ENCODE measurements at places on chromosomes 5 and 9.

GRCh38 chr5:115470921-115471320 is 73.7 kb downstream of the FEM1C start:
- no peak for DNase-seq

- no peak for DNase-seq
Measured at GRCh38 chr9:12394105-12394504, 299.1 kb upstream of the TYRP1 start.

- DNase-seq: no peak
Measured at GRCh38 chr5:173720286-173720952, 104.0 kb upstream of the BOD1 start.

DNA sequence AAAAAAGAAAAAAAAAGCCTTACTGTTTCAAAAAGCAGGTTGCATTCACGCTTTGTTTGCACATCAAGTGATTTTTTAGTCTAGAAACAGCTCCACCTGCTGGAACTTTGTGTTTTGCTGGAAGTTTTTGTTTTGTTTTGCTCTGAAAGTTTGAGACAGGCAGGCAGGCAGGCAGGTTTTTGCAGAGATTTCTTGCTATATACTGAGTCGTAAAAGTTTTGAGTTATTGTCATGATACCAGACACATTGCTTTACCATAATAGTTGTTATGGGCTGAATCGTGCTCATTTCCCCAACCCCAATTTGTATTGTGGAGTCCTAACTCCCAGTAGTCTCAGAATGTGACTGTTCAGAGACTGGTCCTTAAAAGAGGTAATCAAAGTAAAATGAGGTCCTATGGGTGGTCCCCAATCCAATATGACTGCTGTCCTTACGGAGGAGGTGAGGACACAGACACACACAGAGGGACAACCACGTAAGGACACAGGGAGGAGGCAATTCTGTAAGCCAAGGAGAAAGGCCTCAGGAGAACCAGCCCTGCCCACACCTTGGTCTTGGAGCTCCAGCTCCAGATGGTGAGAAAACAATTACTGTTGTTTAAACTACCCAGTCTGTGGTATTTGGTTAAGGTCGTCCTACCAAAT is 20.9 kb downstream of the OR2Y1 start:
- peak; percentile 74 for DNase-seq

- no peak for DNase-seq
Measured at GRCh38 chr5:3303777-3304176, 291.9 kb upstream of the IRX1 start.

GRCh38 chr5:104702212-104702611 is 1139.6 kb upstream of the NUDT12 start:
- DNase-seq: no peak

DNA sequence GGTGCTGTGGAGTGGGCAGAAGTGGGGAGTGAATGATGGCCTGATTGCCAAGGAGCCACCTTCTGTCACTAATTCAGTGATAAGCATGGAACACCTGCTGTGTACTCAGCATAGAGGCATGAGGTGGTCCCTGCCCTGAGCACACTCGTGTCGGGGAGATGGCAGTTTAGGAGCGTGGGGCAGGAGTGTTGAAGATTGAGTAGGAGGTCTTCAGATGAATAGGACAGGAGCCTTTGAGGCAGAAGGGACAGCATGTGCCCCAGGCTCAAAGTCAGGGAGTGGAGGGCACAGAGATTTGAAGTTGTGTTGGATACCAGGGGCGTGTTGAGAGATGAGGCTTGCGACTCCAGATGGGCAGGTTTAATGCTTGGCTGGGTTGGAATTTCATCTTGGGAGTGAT is 55.0 kb downstream of the ZNF618 start:
- no peak for DNase-seq

DNA sequence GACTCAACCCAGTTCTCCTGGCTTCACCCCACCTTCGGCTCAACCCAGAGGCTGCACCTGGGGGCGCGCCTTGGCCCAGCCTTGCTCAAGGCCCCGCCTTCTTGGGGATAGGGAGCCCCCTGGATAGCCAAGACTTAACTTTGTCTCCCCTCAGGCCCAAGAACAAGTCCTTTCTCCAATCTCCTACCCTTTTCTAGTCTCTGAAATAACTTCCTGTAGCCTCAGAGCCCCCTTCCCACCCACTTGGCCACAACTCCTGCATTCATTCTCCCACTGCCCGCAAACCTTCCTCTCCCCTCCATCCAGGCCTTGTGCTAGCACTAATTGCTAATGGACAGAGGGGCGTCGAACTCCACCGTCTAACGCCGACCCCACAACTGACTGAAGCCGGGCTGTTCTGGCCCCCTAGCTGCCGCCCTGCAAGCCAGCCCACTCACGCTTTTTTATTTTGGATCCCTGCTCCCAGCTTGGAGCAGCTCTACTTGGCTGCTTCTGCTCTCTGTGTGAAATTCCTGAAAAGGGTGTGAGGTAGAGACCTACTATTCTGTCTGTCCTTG is 579 bp upstream of the ASTN2 start:
- DNase-seq: no peak

DNA sequence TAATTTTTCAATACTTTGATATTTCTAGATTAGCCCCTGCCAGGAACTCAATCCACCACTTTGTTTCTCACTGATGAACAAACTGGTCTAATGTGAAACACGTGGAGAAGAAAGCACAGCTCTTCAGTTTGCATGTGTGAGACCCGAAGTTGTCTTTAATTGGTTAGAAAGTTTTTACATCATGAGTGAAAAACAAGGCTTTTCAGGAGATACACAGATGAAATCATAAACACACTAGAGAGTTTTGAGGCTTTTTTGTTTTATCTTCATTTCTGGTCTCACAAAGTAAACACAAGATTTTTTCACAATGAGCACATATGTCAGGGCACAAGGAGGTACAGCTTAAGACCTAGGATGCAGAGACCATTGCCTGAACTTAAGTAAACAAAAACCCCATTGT is 84.5 kb upstream of the MOCS2 start:
- DNase-seq: no peak

GRCh38 chr9:105328872-105329718 is 84.6 kb downstream of the SLC44A1 start:
- no peak for DNase-seq

DNA sequence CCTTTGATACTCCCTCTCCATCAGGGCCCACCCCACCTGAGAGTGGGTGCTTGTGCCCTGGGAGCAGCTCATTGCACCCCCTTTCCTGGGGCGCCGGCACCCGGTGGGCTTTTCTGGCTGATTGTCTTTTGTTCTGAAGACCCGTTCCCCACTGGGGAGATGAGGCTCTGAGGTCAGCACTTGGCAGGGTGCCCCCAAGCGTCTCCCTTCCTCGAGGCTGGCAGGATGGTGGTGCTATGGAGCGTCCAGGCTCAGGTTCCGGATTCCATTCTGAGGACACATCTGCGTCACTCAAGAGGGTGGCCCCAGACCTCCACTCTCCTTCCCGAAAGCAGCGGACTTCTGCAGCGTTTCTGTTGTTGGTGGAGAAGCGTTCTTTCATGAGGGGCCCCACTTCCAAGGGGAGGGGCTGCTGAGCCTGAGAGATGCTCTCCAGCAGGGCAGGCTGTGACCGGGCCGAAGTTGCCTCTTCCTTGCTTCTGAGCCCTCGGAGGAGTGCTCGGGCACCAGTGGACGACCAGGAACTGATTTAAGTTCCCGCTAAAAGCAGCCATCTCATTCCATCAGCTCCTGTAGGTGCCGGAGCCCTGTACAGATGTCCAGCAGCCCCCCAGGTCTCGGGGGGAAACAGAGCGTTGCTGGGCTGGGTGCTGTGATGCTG is 42.2 kb downstream of the COL5A1 start:
- no peak for DNase-seq

DNA sequence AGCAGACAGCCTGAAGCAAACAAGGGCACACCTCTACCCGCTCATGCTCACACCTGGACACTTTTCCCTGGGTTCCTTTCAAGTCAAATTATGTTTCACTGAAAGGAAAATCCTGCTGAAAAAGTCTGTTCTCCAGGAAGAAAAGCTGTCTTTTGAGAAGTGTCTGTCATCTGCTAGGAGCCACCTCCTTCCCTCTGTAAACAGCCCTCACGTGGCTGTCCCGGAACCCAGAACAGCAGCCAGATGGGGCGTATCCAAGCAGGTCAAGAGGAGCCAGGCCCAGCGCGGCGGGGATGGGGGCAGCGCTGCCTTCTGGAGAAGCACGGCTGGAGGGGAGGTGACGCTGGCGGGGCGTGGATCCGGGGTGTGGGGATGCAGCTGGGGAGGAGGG is at the start of gene PNPLA7:
Gene PNPLA7 (minus strand): TSS at position 172 of the 391 bp plus-strand sequence. CDS start 205 bp downstream, outside the sequence.
- DNase-seq: peak; percentile 70

DNA sequence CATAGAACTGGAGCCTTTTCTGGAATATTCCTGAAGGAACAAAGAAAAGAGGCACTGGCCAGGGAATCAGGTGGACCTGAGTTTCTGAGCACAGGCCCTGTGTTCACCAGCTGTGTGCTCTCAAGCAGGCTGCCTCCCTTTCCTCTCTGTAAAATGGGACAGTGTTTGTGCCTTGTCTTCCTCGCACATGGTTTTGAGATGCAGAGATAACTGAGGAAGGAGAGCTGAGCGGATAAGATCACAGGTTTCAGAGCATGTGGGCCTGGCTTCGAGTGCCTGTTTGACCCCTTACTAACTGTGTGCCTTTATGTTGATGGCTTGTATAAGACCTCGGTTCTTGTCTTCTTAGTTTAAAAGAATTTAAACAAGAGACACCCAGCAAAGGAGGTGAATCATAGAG is 46.2 kb upstream of the HAND1 start:
- no peak for DNase-seq

- DNase-seq: no peak
Measured at GRCh38 chr5:150497274-150497988, 10.5 kb upstream of the NDST1 start.

DNA sequence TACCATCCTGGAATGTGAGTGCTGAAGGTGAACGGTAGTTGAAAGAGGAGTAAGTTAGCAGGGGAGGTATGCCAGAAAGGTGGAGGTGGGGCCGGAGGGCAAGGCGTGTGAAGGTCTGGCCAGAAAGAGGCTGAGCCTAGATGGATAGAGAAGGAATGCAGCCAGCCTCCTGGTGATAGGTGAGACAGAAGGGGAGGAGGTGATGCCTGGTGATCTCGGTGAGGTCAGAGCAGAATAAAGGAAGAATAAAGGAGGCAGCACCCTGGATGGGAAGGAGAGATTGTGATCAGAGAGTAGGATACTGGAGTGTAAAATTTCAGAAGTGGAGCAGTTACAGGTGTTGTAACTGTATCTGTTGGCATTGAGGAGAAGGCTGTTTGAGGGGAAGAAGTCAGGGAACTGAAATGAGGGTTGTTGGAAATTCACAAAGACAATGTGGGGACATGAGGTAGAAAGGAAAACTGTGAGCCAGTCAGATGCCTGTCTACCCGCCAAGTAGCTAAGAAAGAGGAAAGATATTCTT is 2.0 kb downstream of the GNG10 start:
- DNase-seq: no peak

DNA sequence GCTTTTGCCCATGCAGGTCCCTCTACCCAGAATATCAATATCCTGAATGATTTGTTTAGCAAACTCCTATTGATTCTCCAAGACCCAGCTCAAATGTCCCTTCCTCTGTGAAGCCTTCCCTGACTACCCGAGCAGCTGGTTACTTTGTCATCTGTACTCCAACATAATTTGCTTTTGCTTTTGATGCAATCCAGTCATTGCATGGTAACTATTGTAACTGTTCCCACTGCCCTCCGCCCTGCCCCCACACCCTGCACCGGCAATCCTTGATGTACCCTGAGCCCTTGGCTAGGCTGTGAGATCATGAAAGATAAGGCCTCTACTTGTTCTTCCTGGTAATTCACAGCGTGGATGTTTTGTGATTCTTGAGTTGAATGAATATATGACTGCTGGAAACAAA is 119.9 kb upstream of the BOD1 start:
- DNase-seq: no peak

DNA sequence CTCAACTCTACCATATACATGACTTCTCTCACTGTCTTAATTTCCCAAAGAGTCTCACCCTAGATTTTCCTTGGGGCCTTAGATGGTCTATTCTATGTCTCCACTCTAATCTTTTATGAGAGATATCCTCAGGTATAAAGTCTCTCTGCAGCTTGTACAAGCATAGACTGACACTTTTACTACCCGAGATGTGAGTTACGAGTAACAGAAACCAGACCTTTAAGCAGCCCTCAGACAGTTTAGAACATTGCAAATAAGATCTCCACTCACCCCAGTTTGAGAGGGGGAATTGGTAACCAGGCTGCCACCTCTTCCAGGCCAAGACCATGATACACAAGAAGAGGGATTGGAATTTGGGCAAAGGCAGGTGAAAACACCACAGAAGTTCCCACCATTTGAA is 542.5 kb downstream of the TLE4 start:
- no peak for DNase-seq

GRCh38 chr5:73751254-73751914 is 125.4 kb downstream of the ARHGEF28 start:
- no peak for DNase-seq

- no peak for DNase-seq
Measured at GRCh38 chr9:655875-656274, 185.6 kb upstream of the DMRT1 start.

DNA sequence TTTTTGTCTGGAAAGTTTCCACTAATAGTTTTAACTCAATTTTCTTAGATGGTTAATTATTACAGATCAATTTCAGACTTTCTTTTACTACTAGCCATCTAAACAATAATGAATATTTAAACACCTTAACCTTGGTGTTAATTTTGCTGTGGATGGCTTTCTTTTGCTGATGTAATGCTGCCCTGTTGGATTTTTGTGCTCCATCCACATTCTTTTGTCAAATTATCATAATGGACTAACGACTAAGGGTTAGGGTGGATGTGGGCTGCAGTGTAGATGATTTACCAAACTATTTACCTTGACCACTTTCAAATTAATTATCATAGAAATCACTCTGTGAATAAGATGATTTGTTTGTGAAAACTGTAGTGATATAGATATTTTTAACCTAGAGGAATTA is 15.6 kb upstream of the TMEM38B start:
- no peak for DNase-seq

GRCh38 chr5:177220576-177220975 is 82.9 kb downstream of the RAB24 start:
- DNase-seq: no peak

GRCh38 chr9:116656977-116657376 is 30.1 kb upstream of the TRIM32 start:
- DNase-seq: no peak

DNA sequence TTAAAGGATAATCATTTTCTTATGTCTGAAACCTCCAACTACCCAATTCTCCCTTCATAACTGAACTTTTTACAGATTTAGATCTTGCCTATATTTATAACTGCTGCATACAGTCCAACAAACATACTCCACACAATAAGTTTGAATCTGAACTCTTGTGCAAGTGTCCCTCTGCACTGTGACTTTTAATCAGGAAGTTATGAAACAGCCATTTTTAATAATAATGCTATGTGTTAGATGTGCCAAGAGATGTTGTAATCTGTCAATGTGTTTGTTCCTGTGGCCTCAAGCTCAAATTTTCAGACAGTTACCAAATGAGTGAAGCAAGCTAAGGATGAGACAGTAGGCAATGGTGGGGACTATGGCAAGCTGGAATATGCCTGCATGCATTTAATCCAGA is 57.6 kb upstream of the MTAP start:
- DNase-seq: no peak
